ENCODE measurements at places on chromosomes 7 and 10. TPM values are rescaled to one million over a fixed set of nuclear protein-coding genes. Genes with fewer than 3 reads are reported as not detected.

CYP2E1 gene
- 0.40 TPM for total RNA-seq

GRM3 gene
- not detected for total RNA-seq

SCD gene
- 95.6 TPM for total RNA-seq

DGKI gene
- total RNA-seq, result 5.3 TPM

RBP4 gene
- total RNA-seq, result 0.06 TPM

STEAP1B gene
- total RNA-seq, result 18.9 TPM

NODAL gene
- not detected for total RNA-seq

SP8 gene
- total RNA-seq, result not detected

AIFM2 gene
- total RNA-seq, result 8.9 TPM

SLC4A2 gene
- 80.1 TPM for total RNA-seq

LRRC18 gene
- not detected for total RNA-seq

OPN1SW gene
- total RNA-seq, result not detected

IFIT2 gene
- 10.6 TPM for total RNA-seq

ZNF107 gene
- 1.7 TPM for total RNA-seq

KIF5B gene
- total RNA-seq, result 230 TPM

EN2 gene
- not detected for total RNA-seq

PLEKHS1 gene
- total RNA-seq, result not detected

GIMAP4 gene
- total RNA-seq, result 0.13 TPM

HOXA2 gene
- 0.79 TPM for total RNA-seq

CCDC172 gene
- not detected for total RNA-seq

GIMAP7 gene
- 1.8 TPM for total RNA-seq

TRIM73 gene
- total RNA-seq, result 0.13 TPM

SPDYE16 gene
- total RNA-seq, result 0.06 TPM

VAX1 gene
- total RNA-seq, result not detected

TMEM176B gene
- total RNA-seq, result 0.13 TPM

LBX1 gene
- not detected for total RNA-seq

FAM241B gene
- 0.19 TPM for total RNA-seq

PRKCQ gene
- total RNA-seq, result not detected

FRMPD2 gene
- total RNA-seq, result not detected

VGF gene
- total RNA-seq, result not detected

ADRA2A gene
- total RNA-seq, result 4.2 TPM

ZNF783 gene
- total RNA-seq, result 11.9 TPM

AMPH gene
- 0.26 TPM for total RNA-seq

FFAR4 gene
- total RNA-seq, result not detected

WNT2 gene
- not detected for total RNA-seq

TUBAL3 gene
- total RNA-seq, result not detected

C10orf62 gene
- 0.13 TPM for total RNA-seq

CYP2C19 gene
- not detected for total RNA-seq

ZNF488 gene
- total RNA-seq, result not detected

AKR1C4 gene
- total RNA-seq, result not detected

FBXL13 gene
- total RNA-seq, result 4.5 TPM

NKX2-3 gene
- total RNA-seq, result not detected

SAMD9 gene
- total RNA-seq, result 26.8 TPM

TCAF2 gene
- total RNA-seq, result 1.7 TPM

MSMB gene
- total RNA-seq, result not detected

CLCN1 gene
- not detected for total RNA-seq

VENTX gene
- total RNA-seq, result not detected

LRRC27 gene
- total RNA-seq, result 14.9 TPM

GALNT11 gene
- 65.2 TPM for total RNA-seq

PVRIG gene
- not detected for total RNA-seq

DYNC1I1 gene
- total RNA-seq, result 3.5 TPM

DNAJC12 gene
- total RNA-seq, result 2.5 TPM

ELFN1 gene
- under 0.01 TPM for total RNA-seq

ADAM22 gene
- total RNA-seq, result 0.50 TPM

TEX36 gene
- not detected for total RNA-seq

TMEM72 gene
- total RNA-seq, result not detected

OR6B1 gene
- not detected for total RNA-seq

Data from aortic smooth muscle cell (primary cell).